ENCODE measurements at places on chromosomes 1 and 21.

- peaks cover 9% of the 10 kb centered on the region for H3K4me1 ChIP-seq
- no peak overlapping the region for H3K27ac ChIP-seq
- H3K36me3 ChIP-seq, result peaks cover 10% of the 10 kb centered on the region
- no peaks in the 10 kb centered on the region for H3K27me3 ChIP-seq
- no peak for DNase-seq
- no peak overlapping the region for H3K4me3 ChIP-seq
Measured at GRCh38 chr21:45086337-45086958, 12.1 kb downstream of the ADARB1 start.

DNA sequence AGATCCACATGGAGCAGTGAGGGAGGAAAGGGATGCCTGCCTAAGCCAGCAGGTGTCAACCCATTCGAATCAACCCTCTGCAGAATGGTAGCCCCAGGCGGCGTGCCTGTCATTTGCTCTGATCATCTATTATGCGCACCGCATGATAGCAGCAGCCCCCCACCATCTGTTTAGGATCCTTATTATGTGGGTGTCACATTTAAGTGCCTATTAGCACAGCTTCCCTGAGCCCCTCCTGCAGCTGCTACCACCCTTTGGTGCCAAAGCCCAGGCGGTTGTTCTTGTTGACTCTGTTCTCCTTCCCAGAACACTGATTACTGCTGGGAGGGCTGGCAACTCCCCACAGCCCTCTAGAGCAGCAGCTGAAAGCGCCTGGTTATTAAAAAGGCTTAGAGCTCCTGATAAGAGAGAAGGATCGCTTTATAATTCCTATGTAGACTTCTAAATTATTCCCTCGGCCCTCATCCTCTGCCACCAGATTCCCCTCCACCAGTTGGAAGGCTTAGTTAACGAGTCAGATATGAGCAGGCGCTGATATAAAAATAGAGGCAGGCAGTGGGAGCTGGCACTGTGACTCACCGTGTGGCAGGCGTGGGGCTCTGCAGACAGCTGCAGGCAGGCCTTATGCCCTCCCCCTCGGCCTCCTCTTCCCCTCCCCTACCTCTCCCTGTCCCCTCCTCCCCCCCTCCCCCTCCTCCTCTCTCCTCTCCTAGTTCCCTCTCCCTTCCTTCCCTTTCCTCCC, 23.0 kb downstream of the ACTA1 start:
- H3K4me1 ChIP-seq, result peaks cover 55% of the 10 kb centered on the region
- peak overlapping the region; percentile 38 for H3K4me3 ChIP-seq
- H3K36me3 ChIP-seq, result no peaks in the 10 kb centered on the region

GRCh38 chr1:110535985-110536384, 17.0 kb upstream of the KCNA10 start:
- H3K4me3 ChIP-seq, result no peak overlapping the region
- no peaks in the 10 kb centered on the region for H3K4me1 ChIP-seq
- H3K27ac ChIP-seq, result no peak overlapping the region
- peaks cover 7% of the 10 kb centered on the region for H3K27me3 ChIP-seq
- no peaks in the 10 kb centered on the region for H3K36me3 ChIP-seq

DNA sequence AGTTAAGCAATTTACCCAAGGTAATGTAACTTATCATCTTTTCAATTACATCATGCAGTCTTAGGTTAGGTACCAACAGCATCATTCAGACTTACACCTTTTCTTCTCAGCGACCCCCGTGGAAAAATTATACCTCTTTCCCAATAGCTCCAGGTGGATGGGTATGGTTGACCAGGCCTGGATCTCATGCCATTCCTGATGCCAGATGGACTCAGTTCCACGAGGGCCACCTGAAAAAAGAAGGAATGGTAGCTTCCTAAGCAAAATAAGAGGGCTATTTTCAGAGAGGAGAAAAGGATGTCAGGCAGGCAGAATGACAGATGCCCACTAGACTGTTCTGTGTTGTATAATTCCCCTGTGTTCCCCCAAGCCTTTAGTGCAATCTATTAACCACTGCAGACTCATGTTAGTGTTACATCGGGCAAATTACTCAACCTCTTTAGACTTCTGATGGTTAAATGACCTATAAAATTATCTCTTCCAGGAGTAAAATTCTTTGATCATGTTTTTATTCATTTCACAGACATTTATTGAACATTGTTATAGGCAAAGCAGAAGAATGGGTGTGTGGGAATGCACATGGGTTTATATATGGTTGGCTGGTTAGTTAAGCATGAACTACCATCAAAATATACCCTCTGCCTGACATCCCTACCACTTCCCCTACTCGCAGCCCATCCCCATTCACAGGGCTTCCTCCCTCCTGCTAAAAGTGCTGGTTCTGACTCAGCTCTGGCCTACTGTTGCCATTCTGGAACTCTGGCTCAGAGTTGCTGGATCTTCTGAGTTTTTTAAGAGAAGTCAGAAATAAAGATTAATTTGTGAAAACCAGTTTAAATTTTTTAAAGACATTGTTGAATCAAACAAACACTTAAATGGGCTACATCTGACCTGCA, 10.6 kb upstream of the MYSM1 start:
- H3K27me3 ChIP-seq, result no peaks in the 10 kb centered on the region
- no peaks in the 10 kb centered on the region for H3K36me3 ChIP-seq
- DNase-seq, result no peak
- H3K27ac ChIP-seq, result no peak overlapping the region
- no peaks in the 10 kb centered on the region for H3K4me1 ChIP-seq
